ENCODE measurements at places on chromosomes 7 and 10.

DNA sequence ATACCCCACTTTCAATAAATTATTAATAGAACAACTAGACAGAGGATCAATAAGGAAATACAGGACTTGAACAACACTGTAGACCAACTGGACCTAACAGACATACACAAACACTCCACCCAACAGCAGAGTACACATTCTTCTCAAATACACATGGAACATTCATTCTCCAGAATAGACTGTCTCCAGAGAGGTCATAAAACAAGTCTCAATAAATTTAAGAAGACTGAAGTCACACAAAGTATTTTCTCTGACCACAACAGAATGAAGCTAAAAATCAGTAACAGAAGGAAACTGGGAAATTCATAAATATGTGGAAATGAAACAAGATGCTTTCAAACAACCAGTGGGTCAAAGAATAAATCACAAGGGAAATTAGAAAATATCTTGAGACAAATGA, 119.8 kb downstream of the SMURF1 start:
- DNase-seq = no peak

GRCh38 chr7:27634671-27635493, 27.8 kb downstream of the HIBADH start:
- DNase-seq = no peak

DNA sequence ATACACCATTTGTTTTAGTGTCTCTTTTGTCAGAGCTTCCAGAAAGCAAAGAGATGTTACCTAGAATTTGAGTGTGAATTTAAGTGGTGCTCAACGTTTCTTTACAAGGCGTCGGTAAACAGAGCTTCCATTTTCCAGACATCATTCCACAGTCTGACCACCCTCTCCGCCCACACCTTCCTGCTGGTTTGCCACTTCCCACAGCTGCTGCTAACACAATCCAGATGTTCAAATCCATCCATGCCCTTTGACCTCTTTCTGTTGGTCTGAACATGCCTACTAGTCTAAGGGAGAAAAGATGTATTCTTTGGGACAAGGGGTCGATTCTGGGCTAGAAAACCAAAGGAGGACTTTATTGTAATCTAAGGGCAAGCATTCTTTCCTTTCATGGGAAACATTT, 86.1 kb downstream of the FAM107B start:
- no peak for DNase-seq

GRCh38 chr10:29730969-29731368, 96.2 kb upstream of the SVIL start:
- DNase-seq = no peak

GRCh38 chr7:131897016-131897789, 340.8 kb upstream of the PODXL start:
- DNase-seq = no peak

GRCh38 chr10:124820121-124820520, 18.5 kb downstream of the ABRAXAS2 start:
- DNase-seq = no peak

DNA sequence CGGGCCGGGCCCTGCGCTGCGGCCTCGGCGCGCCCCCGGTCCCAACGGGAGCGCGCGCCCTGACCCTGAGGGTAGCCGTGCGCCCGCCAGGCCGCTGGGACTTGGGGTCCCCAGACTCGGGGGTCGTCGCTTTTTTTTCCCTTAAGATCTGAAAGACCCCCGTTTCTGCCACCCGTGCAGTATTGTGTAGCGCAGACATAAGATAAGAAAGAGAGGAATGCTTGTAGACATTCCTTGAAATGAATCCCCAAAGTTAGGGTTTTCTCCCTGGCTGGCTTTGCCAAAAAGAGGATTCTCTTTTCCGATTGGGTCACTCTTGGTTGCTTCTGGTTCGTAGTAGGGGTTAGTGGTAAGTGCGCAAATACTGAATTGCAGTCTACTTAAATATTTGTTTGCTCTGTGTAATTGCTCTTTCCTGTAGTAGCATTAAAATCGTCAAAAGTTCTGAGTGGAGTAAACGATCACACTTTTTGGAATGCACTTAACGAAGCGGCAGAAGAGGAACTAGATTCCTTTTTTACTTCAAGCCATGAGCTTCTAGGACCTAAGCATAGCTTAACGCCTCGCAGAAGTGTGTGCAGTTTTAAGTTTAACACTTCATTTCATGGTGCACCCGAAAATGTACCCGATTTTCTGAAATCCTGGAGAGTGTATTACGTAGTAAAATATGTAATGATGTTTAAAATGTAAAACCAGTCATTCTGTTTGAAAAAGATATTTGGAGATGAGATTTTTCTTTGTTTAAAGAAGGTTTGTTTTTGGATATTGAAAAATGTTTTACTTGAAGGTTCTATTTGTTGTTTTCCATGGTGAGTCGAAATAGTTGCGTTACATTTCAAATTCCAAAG, 1.3 kb downstream of the CUL1 start:
- no peak for DNase-seq

DNA sequence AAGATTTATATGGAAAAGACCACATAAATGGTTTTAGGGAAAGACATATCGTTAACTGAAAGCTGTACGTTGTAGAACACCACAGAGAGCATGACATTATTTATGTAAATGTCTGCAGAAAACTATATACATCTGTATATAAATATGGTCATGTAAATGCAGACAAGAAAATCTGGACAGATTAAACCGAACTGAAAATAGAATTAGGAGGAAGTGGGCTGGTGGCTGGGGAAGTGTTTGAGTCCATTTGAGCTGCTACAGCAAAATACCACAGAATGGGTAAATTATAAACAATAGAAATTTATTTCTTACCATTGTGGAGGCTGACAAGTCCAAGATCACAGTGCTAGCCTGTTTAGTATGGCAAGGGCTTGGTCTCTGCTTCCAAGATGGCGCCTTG, 56.3 kb upstream of the USP6NL start:
- no peak for DNase-seq

DNA sequence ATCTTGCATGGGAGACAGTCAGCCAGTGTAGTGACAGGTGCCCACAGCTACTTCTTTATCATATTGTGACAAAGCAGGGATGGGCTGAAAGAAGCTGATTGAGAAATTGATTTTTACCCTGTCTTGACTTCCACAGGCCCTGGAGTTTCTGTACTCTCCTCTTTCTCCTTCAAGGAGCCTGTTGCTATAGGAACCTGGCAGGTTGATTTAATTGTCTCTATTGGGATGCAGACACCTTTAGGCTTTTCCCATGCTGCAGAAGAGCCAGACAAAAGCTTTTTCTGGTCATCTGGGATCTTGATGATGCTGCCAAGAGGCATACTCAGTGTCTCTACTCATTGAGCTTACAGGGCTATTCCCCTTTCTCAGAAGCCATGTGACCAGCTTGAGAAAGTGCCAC, 754.8 kb downstream of the KCNMA1 start:
- DNase-seq = no peak

DNA sequence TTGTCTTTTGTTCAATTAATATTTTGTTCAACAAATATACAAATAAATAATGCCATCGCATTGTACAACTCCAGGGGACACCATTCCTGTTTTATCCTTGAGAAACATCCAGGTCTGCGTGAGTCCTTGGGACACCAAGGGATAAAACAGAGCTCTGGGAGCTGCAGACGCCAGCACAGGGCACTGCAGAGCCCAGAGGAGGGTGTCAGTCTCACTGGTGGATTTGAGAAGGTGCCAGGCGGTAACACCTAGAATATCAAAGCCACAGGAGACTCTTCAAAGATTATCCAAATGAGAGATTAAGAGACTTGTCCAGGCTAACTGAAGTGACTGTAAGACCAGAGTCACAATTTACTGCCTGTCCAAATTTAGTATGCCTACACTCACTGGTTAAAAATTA, 55.3 kb downstream of the TEX36 start:
- DNase-seq = no peak

DNA sequence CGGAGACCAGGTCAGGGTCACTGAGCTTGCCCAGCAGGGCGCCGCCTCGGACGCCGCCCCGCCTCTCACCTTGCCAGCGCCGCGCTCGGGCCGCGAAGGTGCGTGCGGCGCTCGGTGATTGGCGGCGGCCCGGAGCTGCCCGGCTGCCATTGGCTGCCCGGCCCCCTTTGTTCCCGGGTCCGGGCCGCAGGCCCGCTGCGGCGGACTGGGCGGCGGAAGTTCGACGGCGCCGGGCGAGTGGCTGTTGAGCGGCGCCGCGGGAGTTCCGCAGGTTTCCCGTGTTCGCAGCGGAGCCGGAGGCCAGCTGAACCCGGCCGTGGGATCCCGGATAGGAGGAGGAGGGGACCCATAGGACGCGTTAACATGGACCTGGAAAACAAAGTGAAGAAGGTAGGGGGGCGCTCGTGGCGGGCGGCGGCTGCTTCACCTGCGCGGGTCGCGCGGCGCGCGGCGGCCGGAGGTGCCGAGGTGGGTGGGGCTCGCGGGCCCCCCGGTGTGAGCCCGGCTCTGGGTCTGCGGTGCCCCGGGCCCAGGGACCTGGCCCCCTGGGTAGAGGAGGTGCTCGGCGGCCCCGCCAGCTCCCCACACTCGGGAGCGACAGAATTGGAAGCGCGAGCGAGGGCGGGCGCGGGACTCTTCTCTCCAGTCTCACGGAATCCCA, at the start of gene TES:
TSS of gene TES (plus strand) at position 195 of the 661 bp plus-strand sequence. CDS start at position 364, 169 bp downstream.
- peak; percentile 38 for DNase-seq

DNA sequence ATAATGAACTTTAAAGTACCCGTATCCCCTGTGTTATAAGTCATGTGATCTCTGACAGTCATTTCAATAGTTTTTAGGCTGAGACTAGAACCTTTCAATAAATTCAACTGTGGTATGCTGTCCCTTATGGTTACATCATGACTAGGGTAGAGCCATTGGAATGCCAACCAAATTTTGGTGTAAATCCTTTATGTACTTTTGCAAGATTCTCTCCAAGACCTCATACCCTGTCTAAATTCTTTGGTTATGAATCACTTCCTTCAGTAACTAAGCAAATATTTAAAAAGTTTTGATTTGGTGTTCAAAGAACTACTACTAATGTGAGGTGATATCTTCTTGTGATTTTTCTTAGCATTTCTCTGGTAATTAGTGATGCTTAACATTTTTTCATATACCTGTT, 20.8 kb upstream of the OR6B1 start:
- no peak for DNase-seq

- no peak for DNase-seq
Observed at GRCh38 chr10:86668297-86669165, at the start of gene LDB3. Gene LDB3, plus strand, starts transcription at chr10:86668511. Its CDS starts 181 bp downstream, at chr10:86668692.

GRCh38 chr10:101114646-101115045, 16.5 kb upstream of the TLX1 start:
- no peak for DNase-seq

DNA sequence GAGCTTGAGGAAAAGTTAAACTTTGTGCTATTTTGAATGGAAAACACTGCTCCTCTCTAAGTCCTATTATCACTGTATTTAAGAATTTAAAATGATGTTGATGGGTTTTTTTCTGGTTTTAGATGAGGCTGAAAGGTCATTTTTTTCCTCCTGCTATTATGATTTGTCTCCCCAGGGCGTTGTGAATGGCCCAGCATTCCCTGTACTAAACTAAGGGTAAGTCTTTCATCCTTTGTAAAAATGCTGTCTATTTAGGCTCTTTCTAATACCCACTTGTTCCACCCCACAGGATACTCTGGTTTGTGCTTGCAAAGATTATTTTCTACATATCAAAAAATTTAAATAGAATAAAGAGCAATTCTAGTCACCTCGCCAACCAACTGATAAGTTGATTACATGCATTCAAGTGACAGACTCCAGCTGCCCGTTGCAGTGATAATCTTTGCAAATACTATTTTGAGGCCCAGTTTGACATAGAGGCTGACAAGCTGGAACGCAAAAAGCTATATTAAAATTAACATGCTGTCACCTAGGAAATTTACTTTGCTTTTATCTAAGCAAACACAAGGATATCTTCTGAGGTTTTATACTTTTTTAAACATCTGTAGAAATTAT, 222.3 kb upstream of the TMEM229A start:
- DNase-seq = no peak

GRCh38 chr10:77416311-77417135, 221.1 kb downstream of the KCNMA1 start:
- no peak for DNase-seq

DNA sequence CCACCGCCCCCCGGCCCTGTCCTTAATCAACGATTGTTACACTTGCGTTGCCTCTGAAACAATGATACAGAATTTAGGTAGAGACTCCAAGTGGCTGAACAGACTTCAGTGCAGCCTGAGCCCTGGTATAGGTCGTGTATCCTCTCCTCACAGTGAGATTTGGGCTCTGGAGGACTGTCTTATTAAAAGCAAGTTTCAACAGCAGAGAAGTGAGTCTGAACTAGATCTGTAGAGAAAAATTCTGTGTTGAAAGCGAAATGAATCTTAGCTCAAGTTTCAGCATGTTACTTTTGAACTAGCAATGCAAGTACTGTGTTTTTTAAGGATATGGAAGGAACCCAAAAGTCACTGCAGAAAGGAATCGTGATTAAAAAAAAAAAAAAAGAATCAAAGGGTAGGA, 103.1 kb downstream of the HOXA1 start:
- DNase-seq = no peak

GRCh38 chr10:132681858-132682755, 103.8 kb downstream of the NKX6-2 start:
- DNase-seq = no peak

DNA sequence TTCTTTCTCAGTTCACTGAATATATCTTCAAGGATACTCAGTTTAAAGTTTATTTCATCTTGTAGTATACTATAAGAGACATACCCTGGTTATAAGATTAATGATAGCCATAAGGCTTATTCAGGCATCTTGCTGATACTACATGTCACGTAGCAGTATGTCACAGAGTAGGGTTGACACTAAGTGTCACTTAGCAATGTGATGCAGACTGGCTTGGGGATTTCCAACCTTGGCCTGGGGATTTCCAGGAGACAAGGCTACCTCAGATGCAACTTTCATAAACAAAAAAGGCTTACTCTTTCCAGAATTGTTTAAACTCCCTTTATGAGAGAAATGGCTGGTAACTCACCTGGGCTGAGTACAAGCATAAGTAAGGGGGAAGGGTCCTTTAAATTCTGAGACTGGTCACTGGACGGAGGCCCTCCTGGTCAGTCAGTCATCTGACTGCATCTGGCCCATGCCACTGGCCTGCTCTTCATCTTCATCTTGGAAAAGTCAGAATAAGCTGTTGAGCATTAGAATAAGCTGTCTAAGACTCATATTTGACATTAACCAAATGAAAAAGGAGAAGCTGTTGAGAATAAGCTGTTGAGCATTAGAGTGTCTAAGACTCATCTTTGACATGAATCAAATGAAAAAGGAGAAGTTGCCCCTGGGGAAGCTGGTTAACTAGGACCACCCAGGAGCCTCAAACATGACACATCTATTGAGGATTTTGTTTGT, 9.5 kb downstream of the SLC13A1 start:
- no peak for DNase-seq

DNA sequence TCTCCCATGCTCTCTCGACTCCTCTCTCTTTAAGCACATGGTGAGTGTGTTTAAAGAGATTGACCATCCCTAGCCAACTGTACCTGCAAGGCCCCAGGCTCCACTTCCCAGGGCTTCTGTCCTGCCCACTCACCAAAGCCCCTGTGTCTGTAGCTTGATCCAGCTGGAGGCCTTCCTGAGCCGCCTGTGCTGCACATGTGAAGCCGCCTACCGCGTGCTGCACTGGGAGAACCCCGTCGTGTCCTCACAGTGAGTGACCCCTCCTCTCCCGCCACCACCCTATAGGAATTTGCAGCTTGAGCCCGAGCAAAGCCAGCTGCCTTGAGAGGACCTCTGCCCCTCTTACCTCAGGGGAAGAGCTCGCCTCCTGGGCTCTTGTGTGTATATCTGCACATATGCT, 11.2 kb downstream of the ZFYVE27 start:
- DNase-seq = no peak
